ENCODE measurements at places on chromosomes 3 and 15.

- DNase-seq: no peak
Observed at GRCh38 chr3:185422677-185423076, 59.7 kb downstream of the MAP3K13 start.

DNA sequence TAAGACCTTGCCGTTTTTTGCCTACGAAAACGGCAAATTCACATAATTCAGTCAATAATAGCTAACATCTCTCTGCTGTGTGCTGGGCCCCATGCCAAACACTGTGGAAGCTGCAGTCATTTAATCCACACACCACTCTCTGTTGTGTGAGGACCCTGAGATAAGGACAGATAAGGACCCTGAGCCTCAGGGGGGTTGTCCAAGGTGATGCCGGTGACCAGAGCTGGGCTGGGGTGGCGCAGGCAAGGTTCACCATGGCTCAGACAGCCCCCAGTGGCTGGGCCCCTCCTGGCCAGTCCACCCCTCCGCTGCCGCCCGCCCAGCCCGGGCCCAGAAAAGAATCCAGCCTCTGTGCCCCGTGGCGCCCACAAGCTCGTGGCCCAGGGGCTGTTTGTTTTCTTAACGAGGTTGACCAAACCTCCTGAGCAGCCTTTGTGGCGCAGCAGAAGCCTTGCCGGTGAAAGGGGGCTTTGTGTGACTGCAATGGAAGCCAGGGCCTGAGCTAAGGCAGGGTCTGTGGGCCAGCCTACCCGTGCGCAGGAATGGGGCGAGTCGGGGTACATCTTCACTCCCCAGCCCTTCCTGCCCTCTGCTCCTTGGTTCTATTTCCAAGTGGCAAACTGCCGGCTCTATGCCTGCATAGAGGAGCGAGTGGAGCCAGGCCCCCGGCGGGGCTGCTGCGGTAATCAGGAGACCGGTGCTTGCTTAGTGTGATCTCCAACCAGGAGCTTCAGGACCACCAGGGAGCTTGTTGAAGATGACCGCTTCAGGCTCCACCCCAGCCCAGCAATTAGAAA is 4.4 kb upstream of the SNX22 start:
- DNase-seq: peak; percentile 39

DNA sequence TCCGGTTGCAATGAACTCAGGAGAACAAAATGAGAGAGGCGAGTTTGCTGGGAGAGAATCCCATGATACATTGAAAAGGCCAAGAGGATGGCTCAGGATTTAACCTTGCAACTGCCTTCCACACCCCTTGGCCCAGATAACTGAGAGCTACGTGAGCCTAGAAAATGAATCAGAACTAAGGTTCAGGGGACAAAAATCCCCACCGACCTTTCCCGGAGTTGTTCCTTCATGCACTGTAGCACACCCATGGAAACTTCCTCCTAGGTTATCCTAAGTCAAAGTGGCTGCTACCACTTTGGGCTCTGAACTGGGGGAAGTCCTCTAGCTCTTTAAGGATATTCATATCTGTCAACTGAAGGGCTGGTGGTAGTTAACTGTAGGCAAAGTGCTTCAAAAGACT is 58.3 kb upstream of the SLC4A7 start:
- DNase-seq: no peak

DNA sequence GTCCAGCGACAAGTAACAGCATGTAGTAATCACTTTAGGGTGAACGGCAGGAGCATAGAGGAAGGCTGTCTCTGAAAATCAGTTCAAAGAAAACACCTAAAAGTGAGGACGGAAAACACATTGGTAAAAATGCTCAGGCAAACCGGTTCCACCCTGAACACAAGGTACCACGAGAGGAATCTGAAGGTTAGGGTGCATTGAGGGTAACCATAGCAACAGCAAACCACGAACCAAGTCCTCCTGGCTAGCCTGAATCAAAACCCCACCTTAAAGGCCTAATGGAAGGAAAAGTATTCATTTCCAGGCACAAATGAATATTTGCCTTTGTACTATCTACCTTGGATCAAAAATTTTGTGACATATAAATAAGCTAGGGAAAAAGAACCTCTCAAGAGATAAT is 315.0 kb downstream of the OCA2 start:
- no peak for DNase-seq

GRCh38 chr3:181887685-181888084 is 176.0 kb downstream of the SOX2 start:
- no peak for DNase-seq

GRCh38 chr3:31758322-31758965 is 222.6 kb downstream of the OSBPL10 start:
- DNase-seq: no peak

GRCh38 chr3:39724233-39724846 is 85.1 kb upstream of the MYRIP start:
- no peak for DNase-seq

- no peak for DNase-seq
Observed at GRCh38 chr3:4887177-4887576, 92.1 kb upstream of the BHLHE40 start.

- DNase-seq: peak; percentile 96
Observed at GRCh38 chr3:45656575-45657363, 32.4 kb upstream of the SACM1L start.

DNA sequence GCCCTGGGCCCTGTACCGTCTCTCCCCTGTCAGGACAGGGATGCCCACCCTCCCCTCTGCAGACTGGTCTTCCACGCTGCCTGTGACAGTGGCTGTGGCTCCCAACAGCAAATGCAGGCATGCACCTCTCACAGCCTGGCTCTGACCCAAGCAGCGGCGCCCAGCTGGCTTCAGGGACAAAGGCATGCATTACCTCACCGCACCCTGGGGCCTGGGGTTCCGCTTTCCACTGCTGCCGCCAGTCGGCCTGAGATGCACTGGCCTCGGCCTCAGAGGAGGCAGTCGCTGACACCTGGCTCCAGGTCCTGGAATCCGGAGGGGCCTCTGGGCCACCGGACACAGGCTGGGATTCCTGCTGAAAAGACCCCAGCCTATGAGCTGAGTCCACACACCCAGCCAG is 70.3 kb downstream of the SCN5A start:
- DNase-seq: peak; percentile 73

DNA sequence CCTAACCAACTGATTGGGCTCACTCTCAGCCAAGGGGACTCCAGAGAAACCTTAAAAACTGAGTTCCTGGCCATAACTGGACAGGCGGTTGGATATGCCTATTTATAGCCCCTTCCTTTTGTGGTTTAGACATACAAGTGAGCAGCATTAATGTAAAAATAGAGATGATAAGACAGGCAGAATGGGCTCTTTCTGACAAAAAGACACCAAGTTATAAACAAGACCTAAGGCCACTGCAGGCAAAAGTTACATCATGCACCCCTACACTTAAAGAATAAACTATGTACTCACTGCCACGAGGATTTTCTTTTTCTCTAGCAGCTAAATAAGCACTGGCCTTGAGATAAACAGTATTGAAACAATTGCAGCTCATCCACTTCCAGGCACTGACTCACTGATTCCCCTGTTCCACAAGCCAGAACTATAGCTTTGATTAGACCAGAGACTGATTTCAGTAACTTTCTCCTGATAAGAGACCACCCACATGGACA is 30.1 kb downstream of the SUCNR1 start:
- DNase-seq: no peak

- no peak for DNase-seq
Observed at GRCh38 chr3:190676481-190676880, 162.6 kb downstream of the IL1RAP start.

DNA sequence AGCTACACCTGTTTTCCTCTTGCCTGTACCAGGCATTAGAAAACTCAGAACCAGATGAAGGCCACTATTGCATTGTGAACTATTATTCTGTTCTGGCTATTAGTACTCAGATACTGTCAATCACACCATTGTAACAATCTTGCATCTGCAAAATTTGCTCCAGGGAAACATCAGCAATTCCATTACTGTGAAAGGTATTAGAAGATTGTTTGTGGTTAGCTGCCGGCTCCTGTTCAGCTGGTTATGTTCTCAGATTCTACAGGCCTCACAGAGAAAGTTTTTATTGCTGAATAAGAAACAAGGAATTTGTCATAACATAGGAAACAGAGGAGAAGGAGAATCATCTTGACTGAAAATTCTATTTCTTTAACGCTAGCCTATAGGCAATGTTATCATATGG is 179.9 kb downstream of the PLOD2 start:
- no peak for DNase-seq

- DNase-seq: no peak
Observed at GRCh38 chr3:70754314-70754713, 441.9 kb upstream of the MDFIC2 start.

- peak; percentile 73 for DNase-seq
Observed at GRCh38 chr3:19149368-19149767, 1.1 kb downstream of the KCNH8 start.

- DNase-seq: no peak
Observed at GRCh38 chr15:65888981-65889380, 19.7 kb downstream of the RAB11A start.

- no peak for DNase-seq
Observed at GRCh38 chr3:97949743-97950142, 22.5 kb downstream of the RIOX2 start.

- no peak for DNase-seq
Observed at GRCh38 chr3:178386880-178387279, 149.4 kb upstream of the KCNMB2 start.

DNA sequence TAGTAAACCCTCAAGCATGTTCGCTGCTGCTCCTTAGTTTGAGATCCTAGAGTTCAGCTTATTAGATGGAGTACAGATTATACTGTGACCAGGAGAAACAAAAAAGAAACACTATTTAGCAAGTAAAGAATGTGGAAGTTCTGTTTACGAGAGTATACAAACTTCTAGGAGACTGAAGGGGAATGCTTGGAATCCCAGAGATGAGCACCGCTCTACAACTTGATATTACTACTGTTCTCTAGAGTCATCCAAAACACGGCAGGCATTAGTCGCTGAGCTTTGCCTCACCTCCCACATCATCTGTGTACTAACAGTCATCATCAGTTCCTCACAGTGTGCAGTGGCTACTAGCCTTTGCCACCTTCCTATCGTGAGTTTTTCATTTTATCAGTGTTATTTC is 121.4 kb upstream of the CHRM5 start:
- DNase-seq: no peak
